ENCODE measurements at places on chromosomes 4 and X.

DNA sequence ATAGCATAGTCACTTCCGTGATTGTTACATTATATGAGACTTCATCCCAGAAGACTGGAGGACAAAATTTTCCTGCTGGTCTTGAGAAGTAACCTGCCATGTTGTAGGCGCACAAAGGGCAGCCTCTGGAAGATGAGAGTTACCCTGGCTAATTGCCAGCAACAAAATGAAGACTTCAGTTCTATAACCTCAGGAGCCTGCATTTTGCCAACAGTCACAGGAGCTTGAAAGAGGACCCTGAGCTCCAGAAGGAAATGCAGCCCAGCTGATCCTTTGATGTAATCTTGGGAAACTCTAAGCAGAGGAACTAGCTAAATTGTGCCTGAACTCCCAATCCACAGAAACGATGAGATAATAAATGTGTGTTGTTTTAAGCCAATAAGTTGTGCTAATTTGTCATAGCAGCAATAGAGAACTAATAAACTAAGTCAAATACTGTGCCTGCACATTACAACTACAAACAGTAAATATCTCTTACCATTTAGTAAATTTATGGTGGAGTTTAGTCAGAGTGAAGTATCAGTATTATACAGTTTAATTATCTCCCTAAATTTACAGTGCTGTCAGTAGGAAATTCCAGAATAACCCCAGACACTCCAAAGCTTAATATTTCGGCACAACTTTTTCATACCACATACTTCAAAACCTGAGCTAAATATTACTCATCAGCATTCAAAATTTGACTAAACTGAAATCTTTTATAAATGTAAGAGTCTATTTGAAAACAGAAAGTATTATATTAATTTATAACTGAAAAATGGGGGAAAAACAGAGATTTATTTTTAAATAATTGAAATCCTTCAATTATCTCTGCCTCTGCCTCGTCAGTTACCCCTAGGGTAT is 90.1 kb upstream of the MAPK10 start:
- DNase-seq: no peak

- DNase-seq: no peak
These were observed 10.2 kb upstream of the ATP6AP2 start for GRCh38 chrX:40570346-40571093.

DNA sequence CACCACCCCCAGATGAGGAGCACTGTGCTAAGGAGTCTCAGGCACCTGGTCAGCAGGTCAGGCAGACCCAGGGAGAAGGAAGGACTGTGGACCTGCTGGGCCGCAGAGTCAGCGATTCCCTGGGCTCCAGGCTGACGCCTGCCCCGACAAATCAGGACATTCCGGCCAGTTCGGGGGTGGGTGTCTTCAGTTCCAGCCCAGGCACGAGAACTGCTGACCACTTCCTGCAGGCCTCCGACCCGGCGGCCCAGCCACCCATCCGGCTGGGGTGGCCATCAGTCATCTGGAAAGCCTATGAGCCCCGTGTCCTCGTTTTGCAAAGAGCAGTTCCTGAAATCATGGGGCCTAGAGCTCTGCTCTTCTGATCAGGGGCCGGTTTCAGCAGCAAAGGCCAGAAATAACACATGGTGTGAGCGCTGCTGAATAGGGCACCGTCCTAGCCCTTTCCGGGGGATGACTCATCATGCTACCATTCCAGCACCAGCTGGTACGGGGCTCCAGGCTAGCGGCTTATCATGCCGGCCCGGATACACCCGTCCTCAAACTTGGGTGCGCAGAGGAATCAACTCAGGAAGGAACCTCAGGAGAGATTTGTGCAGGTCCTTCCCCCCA is 7.8 kb upstream of the SH3TC1 start:
- DNase-seq: no peak

DNA sequence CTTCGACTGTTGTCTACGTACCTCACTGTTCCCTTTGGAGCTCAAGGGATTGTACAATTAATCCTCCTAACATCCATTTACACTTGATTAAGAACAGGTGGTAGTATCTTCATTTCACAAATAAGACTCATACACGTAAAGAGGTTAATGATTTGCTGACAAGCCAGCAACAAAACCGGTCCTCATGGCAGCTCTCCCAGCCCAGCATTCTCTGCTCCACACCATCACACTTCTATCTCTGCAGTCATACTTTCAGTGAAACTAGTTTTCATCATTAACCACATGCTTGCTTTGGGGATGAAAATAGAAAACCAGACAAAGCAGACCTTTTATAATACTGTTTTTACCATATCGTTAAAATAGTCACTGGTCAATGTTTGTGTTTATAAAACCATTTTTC is 28.7 kb upstream of the CASK start:
- no peak for DNase-seq

GRCh38 chr4:139488442-139488841 is 34.5 kb downstream of the RAB33B start:
- DNase-seq: no peak

GRCh38 chr4:181293541-181293940 is 949.7 kb upstream of the TENM3 start:
- no peak for DNase-seq

GRCh38 chr4:184347251-184348239 is 126.8 kb downstream of the IRF2 start:
- no peak for DNase-seq

DNA sequence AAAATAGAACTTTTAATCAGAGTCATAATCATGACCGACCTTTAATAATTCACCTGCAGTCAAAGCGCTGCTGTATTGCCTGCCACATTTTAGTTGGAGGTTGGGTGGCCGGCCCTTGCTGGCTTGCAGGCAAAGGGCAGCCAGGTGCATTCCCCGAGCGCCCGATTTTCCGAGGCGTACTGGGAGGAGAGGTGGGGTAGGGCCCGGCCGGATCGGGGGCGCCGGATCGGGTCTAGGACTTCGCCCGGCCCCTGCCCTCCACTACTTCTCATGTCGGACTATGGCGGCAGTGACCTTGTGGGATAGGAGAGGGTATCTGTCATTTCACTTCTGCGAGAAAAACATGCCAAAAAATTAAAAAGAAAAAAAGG is 2.5 kb upstream of the RS1 start:
- DNase-seq: peak; percentile 11

DNA sequence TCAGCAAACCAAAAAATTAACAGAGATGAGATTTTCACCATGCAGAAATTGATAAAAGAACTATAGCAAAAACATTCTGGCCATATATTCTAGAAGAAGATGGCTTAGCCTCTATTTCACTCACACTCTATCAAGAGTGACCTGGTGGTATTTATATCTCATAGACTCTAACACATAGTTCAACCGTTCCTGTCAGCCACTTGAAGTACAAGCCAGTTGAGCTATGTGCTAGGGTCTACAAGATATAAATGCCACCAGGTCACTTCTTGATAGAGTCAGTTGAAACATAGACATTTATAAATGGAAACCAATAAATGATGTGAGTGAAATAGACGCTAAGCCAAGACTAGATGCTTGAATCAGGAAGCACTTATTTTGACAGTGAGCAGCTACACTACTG is 836.7 kb upstream of the EPHA5 start:
- DNase-seq: no peak

- no peak for DNase-seq
These were observed 9.0 kb downstream of the MPC1L start for GRCh38 chrX:40632199-40632598.
